ENCODE measurements at places on chromosomes 12 and 14.

DNA sequence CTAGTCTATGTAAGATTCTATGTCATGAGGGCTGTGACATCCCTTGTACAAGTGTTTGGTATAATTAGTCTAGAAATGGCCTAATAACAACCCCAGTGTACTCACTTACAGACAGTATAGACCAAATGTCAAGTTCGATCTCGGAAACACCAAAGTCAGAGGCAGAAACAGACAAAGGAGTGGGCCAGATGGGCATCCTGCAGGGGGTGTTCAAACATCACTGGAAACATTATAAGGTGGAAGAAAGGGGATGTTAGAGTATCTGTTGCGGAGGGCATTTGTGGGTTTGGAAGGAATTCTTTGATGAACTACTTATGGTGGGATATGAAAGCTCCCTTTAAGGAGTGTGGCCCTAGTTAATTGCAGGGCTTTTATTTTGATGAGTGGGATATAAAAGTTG lies 134.6 kb downstream of the ESR2 start:
- DNase-seq, result no peak

GRCh38 chr14:26872515-26873361 lies 274.9 kb upstream of the NOVA1 start:
- DNase-seq, result no peak

DNA sequence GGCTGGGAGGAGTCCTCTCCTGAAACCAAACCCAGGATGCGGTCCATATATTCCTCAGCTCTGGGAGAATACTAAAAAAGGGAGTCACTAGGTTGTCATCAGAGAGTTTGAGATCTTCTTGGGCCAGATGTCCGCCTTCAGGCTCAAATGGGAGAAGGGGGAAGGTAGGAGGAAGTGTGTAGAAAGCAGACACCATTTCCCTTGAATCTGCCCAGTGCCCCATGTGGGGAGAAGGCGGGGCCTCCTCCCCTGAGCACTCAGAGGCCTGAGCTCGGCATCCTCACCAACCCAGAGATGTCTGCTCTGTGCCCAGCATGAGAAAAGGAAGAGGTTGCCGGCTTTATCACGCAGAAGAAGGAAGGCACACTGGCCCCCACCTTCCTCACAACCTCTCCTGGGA lies 37.3 kb downstream of the LTBP2 start:
- no peak for DNase-seq

DNA sequence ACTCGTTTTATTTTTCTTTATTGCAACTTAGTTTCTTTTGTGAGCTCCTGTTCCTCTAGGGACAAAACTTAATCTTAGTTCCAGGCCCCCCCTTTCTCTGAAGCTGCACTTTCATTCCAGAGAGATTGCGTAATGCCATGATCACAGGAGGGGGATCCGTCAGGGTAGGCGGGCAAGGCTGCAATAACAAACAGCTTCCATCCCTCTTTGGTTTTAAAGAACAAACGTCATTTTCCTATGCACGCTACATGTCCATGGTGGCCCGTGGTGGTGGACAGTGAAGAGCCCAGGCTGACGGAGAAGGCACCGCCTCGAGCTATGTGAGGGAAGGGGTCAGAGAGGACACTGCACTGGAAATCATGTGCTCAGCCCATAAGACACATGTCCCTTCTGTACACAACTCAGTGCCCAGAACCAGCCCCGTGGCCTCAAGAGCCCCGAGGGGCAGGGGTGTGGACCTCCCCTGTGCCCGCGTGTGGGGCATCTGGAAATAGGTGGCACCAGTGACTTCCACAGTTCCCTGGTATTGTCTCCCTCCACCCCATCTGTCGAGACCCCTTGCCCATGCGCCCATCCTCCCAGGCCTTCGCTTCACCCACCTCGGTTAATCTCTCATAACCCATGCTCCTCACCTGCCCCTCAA lies 161.4 kb downstream of the ADGRD1 start:
- no peak for DNase-seq

GRCh38 chr14:64692986-64693809 lies 11.0 kb upstream of the PLEKHG3 start:
- no peak for DNase-seq
